ENCODE measurements at places on chromosomes 1 and 21.
A peak's percentile ranks its signal among the peaks of the same experiment; 100 is the strongest.

- DNase-seq: no peak
Measured at GRCh38 chr1:228515200-228515834, 28.1 kb downstream of the RNF187 start.

- no peak for DNase-seq
Measured at GRCh38 chr1:106266786-106267185, 789.7 kb upstream of the PRMT6 start.

GRCh38 chr1:51283979-51284378 lies 46.4 kb downstream of the TTC39A start:
- DNase-seq: no peak

DNA sequence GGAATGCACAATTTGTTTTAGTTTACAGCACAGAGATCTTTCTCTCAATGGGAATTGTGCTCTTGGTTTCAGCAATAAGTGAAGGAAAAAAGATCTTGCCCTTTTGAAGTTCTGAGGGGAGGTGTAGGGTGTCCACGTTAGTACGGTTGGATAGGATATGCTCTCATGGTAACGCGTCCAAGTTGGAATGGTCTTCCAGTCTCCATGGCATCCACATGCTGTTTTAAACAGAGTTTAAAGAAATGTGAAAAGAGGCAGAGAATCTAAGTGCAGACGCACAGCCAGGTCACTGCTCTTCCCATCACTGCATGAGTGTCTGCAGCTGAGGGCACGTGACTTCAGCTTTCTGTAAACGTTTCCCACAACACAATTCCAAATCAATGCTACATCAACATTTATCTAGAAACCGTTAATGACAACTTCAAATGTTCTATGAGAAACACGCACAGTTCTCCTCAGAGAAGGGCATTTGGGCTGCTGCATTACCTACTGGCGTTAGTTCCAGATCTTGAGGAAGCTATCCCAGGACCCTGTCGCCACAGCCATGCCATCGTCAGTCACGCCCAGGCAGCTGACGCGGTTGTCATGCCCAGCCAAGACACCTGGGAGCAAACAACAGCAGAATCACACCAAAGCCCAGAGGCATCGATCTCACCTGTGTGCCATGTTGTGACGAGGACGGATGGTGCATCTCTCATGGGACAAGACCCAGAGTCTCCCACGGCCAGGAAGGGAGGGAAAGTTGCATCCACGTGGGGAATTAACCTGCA lies 8.8 kb upstream of the NADK start:
- no peak for DNase-seq

GRCh38 chr1:24341260-24341659 lies 22.1 kb downstream of the GRHL3 start:
- DNase-seq: no peak

DNA sequence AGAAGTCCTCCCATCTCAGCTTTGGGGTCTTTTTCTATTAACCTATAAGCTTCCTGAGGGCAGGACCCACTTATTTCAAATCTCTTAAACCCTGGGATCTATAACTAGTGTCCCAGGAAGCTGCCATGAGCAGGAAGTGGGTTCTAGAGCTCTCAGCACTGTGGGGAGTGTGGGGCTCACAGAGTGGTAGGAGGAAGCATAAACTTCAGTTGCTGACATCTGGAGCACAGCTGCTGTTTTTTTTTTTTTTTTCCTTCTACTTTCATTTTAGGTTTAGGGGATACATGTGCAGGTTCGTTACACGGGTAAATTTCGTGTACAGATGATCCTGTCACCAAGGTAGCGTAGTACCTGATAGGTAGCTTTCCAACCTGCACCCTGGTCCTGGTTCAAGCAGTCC lies 59.3 kb downstream of the AK4 start:
- DNase-seq: no peak

DNA sequence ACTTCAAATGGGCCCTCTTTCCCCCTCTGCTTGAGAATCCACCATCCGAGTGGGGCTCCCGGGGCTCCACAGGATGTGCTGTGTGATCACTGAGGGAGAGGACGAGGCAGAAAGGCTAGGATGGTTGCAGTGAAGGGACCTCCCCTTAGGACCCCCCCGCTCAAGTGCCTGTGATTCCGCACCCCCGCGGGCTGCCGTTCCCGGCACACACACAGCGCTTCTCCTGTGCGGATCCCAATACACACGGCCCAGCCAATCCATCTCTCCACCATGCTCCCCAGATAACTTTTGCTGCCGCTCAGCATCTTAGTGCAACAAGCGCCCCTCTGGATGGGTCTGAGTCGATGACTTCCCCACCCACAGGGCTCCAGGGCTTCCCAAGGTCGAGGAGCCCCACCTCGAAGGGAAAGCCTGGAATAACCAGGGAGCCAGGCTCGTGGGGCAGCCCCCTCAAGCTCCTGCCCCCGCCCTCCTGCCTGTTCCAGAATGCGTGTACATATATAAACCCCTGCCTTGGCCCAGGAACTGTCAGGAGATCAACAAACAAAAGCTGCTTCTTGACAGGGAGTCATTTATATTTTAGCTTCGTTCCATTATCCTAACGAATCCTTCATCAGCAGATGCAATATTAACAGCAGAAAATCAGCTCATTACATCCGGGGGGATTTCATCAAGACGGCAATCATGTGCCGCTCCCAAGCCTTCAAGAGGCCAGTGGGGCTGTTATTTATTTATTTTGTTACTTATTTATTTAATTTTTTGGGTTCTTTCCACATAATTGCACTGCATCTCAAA lies 83.7 kb downstream of the CASZ1 start:
- no peak for DNase-seq

DNA sequence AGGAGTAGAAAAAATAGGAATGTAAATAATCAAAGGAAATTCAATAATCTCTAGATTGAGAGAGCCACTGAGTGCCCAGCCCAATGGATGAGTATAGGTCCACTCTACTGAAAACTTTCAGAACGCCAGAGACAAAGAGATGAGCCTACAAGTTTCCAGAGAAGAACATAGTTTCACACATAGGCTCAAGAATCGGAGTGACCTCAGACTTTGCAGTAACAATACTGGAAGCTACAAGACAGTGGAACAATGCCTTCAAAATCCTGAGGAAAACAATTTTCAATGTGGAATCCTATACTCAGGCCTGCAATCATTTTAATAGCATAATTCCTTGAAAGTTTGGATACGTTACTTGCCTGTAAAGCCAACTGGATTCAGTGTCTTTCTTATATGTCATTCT lies 11.0 kb downstream of the GJA4 start:
- DNase-seq: no peak

DNA sequence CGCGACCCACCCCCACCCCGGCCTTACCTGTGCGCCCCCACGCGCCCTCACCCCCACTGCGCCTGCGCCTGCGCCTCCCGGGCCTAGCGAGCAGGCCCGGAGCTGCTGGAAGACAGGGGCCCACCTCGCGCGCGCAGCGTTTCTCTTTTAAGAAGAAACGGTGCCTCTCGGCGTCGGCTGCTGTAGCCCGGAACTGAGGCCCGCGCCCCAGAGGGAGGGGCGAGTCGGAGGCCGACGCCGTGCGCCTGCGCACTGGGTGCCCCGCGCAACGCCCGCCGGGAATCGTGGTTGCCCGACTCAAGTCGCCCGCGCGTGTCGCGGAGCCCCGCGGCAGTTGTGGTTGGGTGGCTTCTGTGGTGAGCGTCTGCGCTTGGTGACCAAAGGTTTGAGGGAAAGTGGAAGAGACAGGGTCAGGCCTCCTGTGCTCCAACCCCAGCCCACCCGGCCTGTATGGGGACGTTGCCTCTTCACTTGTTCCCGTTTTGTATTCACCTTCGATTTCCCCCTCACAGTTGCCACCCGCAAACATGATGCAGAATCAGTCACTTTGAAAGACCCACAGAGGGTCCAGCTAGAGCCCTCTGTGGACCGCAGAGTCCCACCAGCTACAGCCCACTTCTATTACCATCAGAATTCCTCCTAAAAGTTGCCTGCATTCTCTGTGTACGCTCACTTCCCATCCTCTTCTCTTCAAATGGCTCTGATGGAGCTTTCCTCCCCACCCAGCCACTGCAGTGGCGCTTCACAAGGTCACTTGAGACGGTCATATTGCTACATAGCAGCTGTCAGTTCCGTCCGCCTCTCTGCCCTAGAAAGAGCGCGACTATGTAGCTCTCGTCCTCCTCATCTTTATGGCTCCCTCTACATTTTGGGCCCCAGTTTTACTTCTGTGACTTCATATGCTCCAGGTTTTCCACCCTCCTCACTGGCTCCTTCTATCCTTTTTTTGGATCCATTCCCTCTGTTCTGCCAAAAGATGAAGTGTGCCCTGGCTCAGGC lies at the start of gene ZNF692:
Gene ZNF692, minus strand, starts transcription at position 195 of the 999 bp plus-strand sequence. CDS start 776 bp downstream, outside the sequence.
- peak; percentile 92 for DNase-seq

DNA sequence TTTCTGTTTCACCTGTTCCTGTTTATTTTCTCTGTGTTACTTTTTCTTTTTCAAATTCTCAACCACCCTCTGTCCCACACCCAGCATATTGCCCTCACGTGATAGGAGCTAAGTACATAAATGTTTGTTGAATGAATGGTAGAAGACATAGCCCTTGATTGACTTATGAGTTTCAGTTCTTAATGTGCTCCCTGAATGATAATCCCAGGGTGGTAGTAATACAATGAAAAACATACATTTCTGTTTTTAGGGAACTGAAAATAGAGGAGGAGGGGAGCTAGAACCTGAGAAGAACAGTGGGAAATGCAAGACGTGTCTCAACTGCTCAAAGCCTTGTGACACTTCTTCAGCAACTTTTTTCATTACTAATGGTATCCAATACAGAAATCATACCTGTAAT lies 147.1 kb downstream of the SPATA46 start:
- DNase-seq: no peak

DNA sequence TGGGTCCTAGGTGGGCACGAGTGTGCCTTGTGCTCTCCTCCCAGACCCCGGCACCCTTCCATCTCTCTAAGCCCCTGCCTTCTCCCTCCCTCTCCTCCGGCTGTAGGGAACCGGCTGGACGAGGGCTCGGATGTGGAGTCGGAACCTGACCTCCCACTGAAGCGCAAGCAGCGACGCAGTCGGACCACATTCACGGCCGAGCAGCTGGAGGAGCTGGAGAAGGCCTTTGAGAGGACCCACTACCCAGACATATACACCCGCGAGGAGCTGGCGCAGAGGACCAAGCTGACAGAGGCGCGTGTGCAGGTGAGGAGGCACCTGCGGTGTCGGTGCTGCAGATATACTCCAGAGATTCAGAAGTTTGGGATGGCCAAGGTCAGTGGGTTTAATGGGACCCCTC lies 61.0 kb downstream of the PAX7 start:
- DNase-seq: no peak

- DNase-seq: no peak
Measured at GRCh38 chr1:205183676-205184335, 27.7 kb downstream of the DSTYK start.

GRCh38 chr1:41813755-41814745 lies 104.7 kb downstream of the HIVEP3 start:
- no peak for DNase-seq

- DNase-seq: no peak
Measured at GRCh38 chr1:87202451-87202850, 126.2 kb upstream of the LMO4 start.

- DNase-seq: no peak
Measured at GRCh38 chr1:94113589-94114226, 7.2 kb downstream of the ABCA4 start.

GRCh38 chr1:210770396-210770984 lies 363.5 kb downstream of the KCNH1 start:
- DNase-seq: no peak

DNA sequence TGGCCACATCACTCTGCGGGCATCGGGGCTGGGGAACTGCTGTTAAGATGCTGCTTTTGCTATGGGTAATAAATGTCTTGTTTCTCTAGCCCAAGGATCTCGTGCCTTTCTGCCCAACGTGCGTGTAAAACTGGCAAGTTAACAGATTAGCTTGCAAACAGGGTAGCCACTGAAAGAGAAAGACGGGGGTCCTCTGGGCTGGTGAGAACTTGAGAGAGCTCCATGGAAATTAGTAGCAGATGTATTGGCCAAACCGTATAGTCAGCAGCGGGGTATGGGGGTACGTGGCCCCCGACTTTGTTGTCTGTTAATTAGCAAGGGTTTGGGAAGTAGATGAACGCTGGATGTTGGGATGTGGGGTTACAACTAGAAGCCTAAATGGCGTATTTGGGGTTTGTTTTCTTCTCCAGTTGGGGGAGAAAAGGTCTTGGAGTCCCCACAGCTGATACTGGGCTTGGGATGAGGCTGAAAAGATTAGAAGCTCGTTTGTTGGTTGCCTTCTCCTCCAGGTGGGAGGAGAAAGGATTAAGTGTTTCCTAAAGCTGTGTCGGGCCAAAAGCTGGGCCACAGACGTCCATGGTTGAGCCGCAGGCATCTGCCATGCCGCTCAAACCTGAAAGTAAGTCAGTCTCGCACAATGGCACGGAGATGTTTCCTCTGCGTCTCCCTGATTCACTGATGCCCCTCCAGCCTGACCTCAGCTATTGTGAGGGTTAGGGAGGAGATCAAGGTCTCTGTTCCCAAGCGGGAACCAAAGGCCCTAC lies 32.3 kb upstream of the C1orf174 start:
- DNase-seq: no peak

- DNase-seq: no peak
Measured at GRCh38 chr1:239053279-239053678, 333.1 kb upstream of the CHRM3 start.

- DNase-seq: no peak
Measured at GRCh38 chr1:165674599-165674998, 23.8 kb downstream of the ALDH9A1 start.

DNA sequence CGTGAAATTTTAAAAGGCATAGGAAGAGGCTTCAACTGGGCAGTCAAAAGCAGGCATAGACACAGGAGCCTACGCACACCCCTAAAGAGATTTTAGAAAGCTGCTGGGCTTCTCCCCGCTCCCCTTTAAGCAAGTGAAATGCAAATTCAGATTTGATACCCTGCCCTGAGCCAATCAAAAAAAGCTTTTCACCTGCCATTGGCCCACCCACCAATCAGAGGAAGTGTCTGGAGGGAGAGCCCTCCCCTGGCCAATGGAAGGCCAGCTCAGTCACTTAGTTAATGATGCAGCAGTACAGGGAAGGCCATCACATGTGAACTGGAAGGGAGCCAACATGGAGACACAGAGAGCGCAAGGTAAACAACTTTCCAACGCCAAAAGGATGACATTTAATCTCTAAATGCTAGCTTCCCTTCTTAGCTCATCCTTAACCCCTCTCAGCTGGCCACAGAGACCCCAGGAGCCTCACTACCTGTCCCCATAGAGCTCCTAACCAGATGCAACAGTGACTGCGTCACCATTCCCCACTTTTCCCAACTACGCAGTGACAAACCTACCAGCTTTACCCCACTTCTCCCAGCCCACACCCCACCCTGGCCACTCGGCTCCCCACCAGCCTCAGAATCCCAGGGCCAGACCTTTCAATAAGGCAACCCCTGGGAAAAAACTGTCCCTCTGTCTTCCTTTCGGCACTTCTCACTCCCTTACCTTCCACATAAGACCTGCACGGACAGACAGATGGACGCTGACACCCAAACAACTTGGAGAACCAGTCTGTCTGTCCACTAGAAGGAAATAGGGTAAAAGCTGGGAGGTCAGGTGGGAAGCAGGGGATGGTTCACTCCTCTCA lies 71.0 kb downstream of the CD46 start:
- DNase-seq: peak; percentile 58

DNA sequence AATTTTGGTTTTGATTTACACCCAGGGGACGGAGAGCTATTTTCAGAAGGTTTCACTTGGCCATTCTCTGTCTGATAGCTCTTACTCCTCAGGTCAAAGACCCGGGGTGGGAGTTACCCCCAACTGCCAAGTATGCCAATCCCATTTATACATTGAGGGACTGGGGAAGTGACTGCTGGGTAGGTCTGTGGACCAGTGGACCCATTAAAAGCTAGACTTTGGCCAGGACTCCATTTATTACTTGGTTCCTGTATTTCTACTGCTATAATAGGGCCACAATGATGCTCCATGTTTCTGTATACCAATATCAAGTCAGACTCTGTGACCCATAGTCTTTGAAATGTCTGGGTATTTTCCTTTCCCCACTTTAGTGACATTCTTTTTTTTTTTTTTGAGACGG lies 14.6 kb downstream of the ZFYVE9 start:
- no peak for DNase-seq

Measured in esophagus squamous epithelium (tissue), 5 donors.